Fibroblast of skin of abdomen (primary cell): ENCODE measurements at places on chromosomes 7 and 10.
A peak's percentile ranks its signal among the peaks of the same experiment; 100 is the strongest.

DNA sequence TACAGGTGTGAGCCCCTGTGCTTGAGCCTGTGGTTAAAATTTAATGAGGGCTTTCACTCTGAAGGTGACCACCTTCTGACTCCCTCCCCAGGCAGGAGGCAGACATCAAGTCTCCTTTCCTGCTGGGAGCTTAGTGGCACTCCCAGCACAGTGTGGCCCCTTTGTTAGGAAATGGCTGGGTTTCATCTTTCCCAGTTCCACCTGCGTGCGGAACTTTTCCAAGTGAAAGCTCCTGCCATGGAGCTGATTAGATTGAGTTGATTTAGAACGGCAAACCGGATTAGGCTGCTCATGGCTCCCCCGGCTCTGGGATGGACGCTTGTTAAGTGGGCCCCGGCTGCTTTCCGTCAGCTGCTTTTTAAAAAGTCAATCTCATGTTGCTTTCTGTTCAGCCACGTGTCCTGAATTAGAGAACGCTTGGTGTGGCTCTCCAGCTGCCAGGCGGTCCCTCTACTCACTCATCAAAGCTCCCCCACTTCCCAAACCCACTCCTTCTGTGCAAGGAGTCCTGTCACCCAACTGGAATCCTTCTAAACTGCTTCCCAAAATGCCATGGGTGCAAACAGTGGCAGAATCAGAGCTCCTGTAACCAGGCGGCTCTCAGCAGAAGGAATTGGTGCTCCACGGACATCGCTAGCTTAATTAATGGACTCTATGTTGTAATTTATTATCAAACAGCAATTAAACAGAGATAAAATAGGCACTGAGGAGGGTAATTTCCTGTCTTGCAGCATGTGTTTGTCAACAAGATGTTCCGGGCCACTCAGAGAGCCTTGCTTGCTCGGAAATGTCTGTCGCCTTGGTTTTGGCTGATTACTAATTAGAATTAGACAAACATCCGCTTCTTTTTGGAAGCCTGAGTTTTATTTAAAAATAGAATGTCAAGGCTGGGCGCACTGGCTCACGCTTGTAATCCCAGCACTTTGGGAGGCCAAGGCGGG, 551.2 kb downstream of the GALNT17 start:
- DNase-seq: peak; percentile 44

- peak; percentile 15 for DNase-seq
Observed at GRCh38 chr7:26397796-26398426, 106.2 kb downstream of the SNX10 start.

DNA sequence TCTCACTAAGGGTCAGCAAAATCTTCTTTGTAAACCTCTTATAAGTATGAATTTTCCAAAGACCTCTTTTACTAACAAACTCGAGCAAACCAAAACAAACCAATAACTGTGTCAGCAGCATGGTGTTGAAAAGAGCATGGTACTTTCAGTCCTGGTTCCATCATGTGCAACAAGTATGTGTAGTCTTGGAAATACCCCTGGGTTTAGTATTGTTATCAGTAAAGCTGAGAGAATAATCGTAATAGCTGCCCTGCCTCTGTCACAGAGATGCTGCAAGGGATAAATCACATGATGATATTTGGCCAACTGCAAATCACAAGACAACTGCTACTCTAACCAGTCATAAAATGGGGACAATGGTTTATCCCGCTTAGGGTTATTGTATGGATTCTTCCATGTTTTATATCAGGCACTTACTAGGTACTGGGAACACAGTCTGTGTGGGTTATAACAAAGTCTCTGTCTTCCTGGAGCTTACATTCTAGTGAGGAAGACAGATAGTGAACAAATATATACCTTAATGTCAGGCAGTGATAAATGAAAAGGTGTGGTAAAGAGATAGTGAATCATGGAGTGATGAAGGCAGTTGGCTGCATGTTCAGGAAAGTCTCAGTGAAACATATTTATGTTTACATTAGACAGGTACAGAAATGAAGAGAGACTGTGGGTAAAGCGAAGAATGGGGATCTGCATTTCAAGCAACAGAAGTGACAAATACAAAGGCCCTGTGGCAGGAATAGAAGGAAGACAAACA, 60.5 kb upstream of the C10orf90 start:
- DNase-seq: no peak

DNA sequence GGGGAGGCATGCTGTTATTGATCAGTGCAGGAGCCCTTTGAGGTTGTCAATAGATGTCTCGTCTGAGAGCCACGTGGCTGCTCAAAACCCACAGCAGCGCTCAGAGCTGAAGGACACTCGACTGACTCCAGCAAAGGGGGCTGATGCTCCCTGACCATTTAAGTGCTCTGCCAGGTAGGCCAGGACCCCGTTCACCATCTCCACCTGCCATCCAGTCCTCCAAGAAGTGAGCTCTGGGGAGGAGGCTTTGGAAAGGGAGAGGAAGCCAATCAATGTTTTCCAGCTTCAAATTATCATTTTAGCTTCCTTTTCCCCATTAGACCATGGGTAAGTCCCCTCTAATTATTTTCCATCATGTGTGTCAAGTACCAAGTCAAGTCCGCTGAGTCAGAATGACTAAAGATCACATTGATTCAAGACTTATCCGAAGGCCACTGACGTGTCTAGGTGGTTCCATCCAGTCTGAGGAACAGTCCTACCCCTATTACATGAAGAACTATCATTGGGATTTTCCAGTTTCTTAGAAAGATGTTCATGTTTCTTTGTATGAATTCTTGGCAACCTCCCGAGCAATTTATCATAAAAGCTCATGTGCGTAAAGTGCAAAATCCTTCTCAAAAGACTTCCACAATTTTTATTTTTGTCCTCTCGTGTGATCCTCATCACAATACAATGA, 302.6 kb upstream of the LYZL1 start:
- DNase-seq: peak; percentile 38

GRCh38 chr10:109430799-109431198, 492.5 kb downstream of the XPNPEP1 start:
- no peak for DNase-seq

- peak; percentile 49 for DNase-seq
Observed at GRCh38 chr7:94061326-94061725, 57.2 kb upstream of the BET1 start.
